AG04449 (cell line): ENCODE measurements at places on chromosomes 12 and 14.

GRCh38 chr12:129076441-129077320 lies 223.4 kb downstream of the GLT1D1 start:
- DNase-seq: no peak

GRCh38 chr12:48795550-48796455 lies 6.9 kb upstream of the ADCY6 start:
- DNase-seq: no peak

DNA sequence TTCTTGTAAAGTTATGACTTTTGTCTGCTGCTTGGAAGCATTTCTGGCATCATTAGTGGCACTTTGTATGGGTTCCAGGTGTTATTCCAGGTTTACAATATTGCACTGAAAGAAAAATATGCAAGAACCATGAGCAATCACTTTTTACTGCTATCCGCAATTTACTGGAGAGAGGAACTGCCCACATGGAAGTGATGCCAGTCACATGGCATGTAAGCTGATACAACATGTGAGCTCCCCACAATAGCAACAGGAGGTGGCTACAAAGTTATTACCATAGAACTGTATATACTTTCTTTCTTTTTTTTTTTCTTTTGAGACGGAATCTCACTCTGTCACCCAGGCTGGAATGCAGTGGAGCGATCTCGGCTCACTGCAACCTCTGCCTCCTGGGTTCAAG lies 1012.1 kb downstream of the BCL11B start:
- DNase-seq: no peak

GRCh38 chr12:68943848-68944247 lies 10.9 kb upstream of the CPM start:
- DNase-seq: no peak

GRCh38 chr12:116941188-116941587 lies 30.4 kb downstream of the FBXW8 start:
- DNase-seq: no peak

- no peak for DNase-seq
Measured at GRCh38 chr12:33322519-33322918, 117.1 kb downstream of the SYT10 start.

- no peak for DNase-seq
Measured at GRCh38 chr12:123421314-123421713, 15.2 kb downstream of the RILPL2 start.

- DNase-seq: no peak
Measured at GRCh38 chr14:102203382-102203781, 63.7 kb downstream of the WDR20 start.

GRCh38 chr12:7021956-7022355 lies 3.7 kb upstream of the LPCAT3 start:
- no peak for DNase-seq

GRCh38 chr12:125889742-125890141 lies 824.5 kb downstream of the AACS start:
- no peak for DNase-seq

DNA sequence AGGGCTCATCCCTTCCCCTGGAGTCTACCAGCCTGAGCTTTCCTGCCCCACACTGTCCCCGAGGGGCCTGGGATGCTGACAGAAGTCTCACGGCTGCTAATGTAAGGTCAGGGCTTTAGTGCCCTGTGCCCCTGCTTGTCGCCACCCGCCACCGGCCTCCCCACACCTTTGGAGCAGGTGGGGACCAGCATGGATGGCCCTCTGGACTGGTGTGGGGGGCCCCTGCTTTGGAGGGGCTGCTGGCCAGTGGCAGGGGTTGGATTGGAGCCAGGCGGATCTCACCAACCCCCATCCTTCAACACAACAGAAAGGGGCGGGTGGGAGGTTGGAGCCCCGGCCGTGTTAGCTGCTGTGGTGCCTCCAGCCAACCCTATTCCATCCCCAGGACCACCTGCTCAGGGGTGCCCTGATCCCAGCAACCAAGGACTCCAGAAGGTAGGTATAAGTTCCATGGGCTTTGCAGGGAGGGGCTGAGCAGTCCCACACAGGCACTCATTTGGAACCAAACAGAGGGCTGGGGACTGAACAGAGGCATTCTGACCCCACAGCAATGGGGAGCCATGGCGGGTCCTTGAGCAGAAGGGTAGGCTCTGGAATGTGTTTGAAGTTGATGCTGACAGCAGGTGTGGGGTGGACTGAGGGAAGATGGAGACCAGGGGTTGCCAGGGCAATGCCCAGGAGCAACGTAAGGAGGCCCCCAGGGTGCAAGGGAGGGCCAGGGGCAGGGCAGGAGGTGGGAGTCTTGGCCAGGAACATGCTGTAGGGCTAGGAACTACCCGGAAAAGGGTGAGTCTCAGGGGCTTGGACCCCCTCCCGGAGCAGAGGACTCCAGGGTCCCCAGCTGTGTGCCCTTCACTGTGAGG lies 145.1 kb upstream of the C14orf180 start:
- DNase-seq: no peak

GRCh38 chr14:71931492-71932228 lies 569 bp upstream of the RGS6 start:
- DNase-seq: no peak
